G401 (cell line): ENCODE measurements at places on chromosomes 7 and 10. TPM values are rescaled to one million over a fixed set of nuclear protein-coding genes. Genes with fewer than 3 reads are reported as not detected.

DNA sequence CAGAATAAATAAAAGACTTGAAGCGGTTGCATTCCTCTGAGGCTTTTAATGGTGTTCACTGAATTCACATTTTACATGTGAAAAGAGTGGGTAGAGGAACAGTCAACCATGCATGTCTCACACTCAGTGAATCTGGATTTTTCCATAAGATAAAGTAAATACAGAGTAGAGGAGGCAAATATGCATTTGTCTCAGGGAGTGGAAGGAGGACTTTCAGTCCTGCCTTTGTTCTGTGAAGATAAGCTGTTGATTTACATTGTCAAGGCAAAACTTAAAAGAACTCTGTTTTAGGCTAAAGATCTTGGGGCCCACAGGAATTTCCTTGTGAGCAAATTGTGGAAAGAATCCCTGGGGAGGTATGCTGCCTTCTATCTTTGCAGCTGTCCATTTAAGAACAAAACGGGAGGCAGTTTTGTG lies 825.3 kb upstream of the MBL2 start:
- DNase-seq, result no peak

GRCh38 chr10:100129424-100129823 lies 47.8 kb upstream of the CPN1 start:
- no peak for DNase-seq

DNA sequence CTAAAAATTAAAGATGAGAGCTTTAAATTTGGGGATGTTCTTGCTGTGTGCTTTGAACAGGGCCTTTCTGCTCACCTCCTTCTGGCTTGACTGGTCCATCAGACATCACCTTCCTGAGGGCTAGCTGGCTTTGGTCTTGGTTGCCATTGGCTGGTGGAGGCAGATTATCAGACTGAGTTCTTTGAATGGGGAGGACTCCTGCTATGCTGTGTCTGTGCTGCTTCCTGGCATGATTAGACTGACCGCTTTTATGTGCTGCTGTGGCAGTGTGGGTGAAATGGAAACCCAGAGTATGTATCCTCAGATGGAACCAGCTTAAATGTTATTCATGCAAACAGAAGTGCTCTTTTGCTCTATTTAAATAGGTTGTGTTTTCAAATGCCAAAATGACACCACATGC lies 341.6 kb downstream of the PCLO start:
- DNase-seq, result no peak

GRCh38 chr7:80581486-80582260 lies 56.8 kb upstream of the CD36 start:
- no peak for DNase-seq

DNA sequence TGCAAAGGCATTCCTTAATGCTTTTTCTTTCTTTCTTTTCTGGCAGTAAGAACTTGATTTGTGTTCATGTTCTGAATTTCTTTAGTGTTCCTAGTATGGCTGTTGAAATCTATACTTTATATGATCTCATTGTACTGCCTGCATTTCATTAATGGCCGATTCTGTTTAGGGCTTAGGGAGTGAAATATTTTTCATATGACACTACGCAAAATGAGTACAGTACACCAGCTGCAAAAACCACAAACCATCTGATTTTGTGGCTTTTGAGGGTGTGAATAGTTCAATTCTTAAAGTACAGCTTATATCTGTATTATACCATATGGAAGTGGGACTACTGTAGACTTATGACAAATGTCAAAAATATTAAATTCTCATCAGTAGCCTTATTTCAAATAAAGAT lies 69.1 kb upstream of the FOXP2 start:
- no peak for DNase-seq

GRCh38 chr7:13179775-13180523 lies 492.5 kb downstream of the ARL4A start:
- no peak for DNase-seq

- no peak for DNase-seq
These were observed 123.6 kb downstream of the ZNF248 start for GRCh38 chr10:37733822-37734221.

- DNase-seq, result no peak
These were observed 26.3 kb upstream of the TSPAN33 start for GRCh38 chr7:129118182-129118581.

DNA sequence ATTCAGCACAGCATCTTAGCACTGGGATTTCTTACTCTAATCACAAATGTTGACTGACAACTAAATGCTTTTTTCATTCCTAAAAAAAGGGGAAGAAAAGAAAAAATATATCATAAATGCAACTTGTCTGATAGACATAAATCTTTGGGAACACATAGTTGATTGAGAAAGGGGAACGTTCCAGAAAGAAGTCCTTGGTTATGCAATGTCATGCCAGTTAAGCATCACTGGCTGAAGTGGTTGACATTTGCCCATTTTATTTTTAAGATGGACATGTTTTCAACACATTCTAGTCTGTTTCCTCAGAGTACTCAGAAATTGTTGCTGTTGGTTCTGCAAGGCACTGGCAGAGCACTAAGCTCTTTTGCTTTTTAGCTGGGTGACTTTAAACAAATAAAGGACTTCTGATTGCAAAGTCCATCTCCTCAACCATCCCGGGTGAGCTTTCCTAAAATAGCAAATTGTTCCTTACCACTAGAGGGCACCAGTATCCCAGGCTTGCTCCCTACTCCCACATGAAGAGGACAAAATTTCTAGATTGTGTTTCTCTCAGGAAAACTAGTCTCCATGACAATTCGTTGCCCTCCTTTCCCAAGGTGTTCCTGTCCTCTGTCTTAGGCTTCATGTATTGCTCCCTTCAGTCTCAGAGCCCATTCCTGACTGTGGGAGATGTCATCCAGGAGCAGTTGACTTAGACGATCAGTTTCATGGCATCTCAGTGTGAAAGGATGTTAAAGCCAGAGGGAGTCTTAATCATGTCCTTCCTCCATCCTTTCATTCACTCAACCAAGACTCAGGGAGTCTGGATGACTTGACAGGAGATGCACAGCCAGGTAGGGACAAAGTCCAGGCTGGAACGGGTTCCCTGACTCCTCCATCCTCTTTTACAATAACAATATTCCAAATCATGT lies 23.9 kb downstream of the OPALIN start:
- DNase-seq, result peak; percentile 72

DNA sequence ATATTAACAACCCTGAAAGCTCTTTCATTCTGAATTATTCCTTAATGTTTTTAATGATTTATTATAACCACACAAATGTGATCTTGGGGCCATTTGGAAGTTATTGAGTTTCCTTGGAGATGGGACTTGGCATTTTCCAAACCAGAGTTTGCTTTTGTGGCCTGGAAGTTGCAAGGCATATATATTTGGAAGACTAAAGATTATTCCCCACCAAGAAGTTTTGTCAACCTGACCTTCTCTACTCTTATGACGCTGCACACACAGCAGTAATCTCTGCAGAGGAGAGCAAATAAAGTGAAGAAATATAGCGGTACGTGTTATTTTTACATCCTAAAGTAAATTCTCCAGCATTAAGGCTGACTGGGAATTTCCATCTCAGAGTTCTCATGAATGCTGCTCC lies 397.0 kb downstream of the LRMDA start:
- no peak for DNase-seq

DNA sequence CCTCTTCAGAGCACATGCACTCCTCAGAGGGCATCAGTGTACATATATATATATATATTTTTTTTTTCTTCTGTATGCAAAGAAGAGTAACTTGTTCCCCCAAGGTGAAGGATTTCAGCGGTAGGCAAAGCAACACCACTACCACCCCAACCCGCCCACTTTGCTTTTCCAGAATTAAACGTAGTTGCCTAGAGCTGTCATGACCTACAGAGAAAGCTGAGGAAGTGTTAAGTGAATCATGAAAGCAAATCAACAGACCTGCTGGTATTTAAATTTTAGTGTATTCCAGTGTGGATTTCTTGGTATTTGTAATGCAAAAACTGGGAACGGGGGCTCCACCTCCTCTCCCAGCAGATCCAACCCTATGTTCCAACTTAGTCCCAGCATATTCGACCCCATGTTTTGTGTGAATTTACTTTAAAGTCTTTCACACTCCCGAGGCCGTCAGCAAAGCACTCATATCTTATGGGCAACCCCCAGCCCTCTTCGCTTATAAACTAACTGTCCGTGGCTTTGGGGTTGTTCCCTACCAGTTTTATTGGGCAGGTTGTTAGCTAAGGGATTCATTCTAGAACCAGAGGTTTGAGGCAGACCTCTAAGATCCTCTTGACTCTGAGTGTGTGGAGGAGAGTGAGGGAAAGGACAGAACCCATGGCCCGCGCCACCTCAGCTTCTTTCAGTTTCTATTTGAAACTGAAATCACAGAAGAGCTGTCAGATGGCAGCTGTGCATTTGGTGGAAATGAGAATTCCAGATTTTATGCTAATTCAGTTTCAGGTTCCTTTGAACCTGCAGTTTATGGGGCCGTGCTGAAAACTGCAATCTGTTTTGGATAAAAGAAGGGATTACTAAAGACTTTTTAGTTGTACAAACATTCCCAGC lies 450.2 kb upstream of the GALNT17 start:
- DNase-seq, result no peak

- DNase-seq, result no peak
These were observed 116.5 kb downstream of the ZMIZ1 start for GRCh38 chr10:79185067-79185774.

DNA sequence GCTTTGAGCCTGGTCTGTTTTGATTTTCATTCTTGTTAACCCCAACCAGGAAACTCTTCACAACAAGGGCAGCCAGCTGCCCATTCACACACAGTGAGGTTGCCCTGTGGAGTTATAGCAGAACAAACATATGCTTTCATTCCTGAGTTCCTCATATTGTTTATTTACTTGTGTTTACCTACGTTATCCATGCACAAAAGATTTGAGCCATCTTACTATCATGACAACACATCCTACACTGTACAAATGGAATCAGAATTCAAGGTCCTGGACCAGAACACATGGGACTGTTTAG lies 21.7 kb upstream of the BMPER start:
- no peak for DNase-seq

DNA sequence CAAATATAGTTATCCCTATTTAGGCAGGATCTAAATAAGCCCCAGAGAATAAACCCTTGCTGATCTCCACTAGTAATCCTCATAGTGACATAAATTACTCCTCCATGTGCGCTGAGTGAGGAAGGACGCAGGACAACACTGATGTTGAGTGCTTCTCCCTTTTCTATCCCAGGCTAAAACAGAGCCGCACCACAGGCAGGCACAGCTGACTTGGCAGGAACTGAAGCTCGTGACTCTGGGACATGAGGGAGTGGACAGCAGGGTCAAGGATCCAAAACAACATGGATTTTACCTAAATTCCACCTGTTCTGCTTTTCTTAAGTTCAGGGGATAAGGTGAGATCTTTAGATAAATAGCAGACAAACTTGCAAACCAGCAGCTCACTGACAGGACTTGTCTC lies 46.0 kb downstream of the VOPP1 start:
- no peak for DNase-seq

DNA sequence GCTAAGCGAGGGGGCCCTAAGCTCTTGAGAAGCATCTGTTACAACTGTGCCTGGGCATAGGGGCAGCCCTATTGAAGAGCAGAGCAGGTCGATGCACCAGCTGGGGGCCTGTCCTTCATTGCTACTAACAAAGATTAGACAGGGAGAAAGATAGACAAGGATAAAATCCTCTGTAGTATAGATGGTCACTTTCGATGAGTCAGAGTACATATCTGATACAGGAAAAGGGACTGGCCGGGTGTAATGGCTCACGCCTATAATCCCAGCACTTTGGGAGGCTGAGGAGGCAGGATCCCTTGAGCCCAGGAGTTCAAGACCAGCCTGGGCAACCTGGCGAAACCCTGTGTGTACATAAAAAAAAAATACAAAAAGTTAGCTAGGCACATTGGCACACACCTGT lies 13.6 kb downstream of the OPTN start:
- DNase-seq, result no peak

Gene TMEM176B
- 1.8 and 7.8 TPM in 2 replicates for total RNA-seq

Gene MYPN
- total RNA-seq, result 0.06 TPM in 1 of 2 replicates, not detected in the other

Gene CHST12
- total RNA-seq, result 13.5 and 20.7 TPM in 2 replicates

Gene RFC2
- 40.6 and 47.9 TPM in 2 replicates for total RNA-seq
